NK-92 treated with Interleukin-12 subunit alpha and Interleukin-12 subunit beta, amount 100 ng/mL, for 24 hours (cell line): ENCODE measurements at places on chromosomes 12 and 14.

- DNase-seq, result no peak
These were observed 46.0 kb upstream of the STK38L start for GRCh38 chr12:27198036-27198435.

DNA sequence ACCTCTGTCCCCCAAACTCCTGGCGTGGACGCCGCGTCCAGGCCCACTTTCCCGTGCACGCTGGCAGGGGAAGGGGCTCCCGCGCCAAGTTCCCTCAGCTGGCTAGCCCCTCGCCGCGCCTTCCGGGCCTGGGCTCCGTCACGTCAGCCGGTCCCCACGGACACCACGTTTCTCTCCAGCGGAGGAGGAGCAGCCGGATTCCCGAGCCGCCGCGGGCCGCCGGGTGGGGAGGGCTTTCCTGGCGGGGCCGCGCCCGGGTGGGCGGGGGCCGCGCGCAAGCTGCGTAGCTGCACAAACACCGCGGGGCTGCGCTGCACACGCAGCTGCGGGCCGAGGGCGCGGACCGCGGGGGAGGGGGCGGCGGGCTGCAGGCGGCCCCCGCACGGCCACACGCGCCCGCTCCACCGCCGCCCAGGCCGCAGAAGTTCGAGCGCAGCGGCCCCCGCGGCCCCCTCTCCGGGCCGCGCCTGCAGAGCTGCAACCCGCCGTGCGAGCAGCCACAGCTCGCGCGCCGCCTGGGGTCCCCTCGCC, 45.1 kb upstream of the PNMA1 start:
- DNase-seq, result peak; percentile 39

DNA sequence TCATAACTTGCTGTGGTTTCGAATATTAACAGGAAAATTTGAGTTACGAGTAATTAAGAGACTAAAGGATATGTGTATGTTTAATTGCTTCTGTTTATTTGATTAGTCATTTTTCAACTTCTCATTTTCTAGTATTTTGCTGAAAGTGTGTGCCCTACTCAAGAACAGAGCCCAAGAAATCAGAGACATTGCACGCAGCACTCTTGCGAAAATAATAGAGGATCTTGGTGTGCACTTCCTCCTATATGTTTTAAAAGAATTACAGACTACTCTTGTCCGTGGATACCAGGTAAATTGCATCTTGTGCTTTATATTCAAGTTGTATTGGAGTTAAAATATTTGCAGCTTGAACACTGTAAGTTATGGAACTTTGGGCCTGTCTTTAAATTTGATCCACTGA, 50.8 kb downstream of the ARL1 start:
- DNase-seq, result no peak

DNA sequence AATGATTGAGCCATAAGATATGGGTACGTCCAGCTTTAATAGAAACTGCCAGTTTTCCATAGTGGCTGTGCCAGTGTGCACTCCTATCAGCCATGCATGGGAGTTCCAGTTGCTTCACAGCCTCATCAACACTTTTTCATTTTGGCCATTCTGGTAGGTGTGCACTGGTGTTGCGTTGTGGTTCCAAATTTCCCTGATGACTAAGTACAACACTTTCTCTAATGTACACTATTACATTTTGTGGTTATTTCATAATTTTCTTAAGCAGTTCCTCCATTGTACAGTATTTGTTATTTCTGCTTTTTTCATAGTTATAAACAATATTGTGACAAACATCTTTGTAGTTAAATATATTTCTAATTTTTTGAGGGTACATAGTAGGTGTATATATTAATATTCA, 21.5 kb upstream of the OAS1 start:
- DNase-seq, result no peak

DNA sequence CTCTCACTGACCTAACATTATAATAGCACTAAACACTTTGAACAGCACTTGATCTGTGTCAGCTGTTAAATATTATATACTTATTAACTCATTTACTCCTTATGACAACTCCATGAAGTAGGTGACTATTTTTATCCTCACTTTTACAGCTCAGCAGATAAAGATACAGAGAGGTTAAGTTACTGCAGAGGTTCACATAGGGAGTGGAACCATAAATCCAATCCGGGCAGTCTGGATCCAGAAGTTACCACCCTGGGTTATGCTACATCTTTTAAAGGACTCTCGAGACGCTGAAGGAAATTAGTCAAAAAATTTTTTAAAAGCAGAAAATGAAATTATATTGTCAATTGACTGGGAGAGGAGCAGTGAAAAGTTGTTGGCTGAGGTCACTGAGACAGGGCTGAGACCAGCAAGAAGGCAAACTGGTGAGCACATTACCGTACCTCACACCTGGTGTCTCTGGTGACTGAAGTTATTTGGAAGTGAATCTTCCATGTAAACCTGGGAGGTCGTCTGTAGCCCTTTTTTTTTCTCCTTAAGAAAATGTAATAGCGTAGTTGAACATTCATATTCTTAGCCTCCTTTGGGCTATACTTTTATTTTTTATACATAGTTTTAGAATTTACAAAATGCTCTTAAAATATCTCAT, 1.2 kb upstream of the RIMKLB start:
- DNase-seq, result no peak

DNA sequence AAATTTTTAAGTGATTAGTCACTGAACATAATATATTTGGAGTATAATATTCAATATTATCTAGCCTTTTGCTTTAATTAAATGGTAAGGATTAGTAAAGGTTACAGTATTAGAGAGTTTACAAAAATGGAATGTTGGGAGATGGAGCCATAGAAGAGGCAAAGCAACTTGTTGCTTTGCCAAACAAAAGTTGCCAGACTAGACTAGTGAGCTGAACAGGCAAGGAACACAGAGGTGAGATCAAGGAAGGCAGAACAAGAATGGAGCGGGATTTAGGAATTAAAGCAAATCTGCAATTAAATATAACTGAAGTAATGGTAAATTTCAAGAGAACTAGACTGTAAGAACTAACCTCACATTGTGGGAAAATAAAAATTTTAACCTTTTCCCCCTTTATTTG, 5.1 kb downstream of the ARF6 start:
- no peak for DNase-seq

GRCh38 chr12:29617407-29617803, 119.9 kb upstream of the OVCH1 start:
- no peak for DNase-seq

DNA sequence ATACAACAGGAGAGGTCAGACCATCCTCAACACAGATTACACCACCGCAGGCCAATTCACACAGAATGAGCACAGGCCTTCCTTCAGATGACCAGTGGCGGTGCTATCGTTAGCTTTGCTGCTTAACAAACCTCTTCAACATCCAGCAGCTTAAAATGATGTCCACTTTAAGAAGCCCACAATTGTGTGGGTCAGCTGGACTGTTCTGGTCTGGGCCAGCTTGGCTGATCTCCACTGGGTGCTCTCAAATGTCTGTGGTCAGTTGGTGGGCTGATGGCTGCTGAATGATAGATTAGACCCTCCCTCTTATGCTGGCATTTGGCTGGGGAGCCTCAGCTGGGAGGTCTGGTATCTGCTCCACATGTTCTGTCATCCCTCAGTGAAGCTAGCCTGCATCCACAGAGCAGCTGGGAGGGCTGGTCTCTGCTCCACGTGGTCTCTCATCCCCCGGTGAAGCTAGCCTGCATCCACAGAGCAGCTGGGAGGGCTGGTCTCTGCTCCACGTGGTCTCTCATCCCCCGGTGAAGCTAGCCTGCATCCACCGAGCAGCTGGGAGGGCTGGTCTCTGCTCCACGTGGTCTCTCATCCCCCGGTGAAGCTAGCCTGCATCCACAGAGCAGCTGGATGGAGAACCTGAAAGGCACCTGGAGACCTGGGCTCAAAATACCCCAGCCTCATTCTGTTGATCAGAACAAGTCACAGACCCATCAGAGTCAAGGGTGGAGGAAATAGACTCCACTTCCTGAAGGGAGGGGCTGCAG, 203.6 kb upstream of the DIO3 start:
- no peak for DNase-seq

GRCh38 chr12:122137229-122137628, 36.8 kb downstream of the IL31 start:
- no peak for DNase-seq

DNA sequence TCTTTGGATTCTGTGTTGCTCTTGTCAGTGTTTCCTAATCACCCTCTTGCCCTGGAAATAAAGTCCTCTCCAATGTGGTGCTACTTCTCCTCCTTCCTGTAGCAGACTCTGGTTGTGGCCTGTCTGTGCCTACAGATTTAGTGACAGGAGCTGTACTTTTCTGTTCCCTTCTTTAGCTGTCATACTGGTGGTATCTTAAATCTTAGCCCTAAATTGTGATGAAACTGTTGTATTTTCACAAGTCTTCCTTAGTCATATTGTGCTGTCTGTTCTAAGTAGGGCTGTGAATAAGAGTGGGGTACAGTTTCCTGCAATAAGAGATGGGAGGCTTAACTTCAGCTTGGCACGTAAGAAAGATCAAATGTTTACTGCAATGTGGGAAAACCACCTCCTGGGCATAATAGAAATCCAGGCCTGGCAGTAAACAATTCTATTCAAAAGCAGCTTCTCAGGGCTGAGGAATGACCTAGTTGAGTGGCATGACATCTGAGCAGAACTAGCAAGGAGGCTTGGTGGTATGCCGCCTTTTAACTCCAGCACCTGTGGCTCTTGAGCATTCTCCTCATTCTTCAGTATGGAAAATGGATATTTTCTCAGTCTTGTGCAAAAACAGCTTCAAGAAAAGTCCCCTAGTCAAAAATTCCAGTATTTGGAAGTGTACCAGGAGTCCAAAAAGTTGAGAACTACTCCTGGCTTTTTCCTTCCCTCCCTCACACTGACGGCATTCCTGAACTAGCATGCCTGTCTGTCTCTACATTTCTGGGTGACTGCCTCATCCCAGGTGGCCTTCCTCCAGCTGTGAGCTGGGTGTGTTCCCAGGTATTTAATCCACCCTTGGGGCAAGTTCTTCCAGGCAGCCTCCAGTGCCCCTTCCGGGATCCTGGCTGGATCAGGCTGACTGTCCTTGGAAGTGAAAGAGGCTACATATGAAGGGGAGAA, 19.5 kb downstream of the ANO6 start:
- no peak for DNase-seq

GRCh38 chr14:83883732-83884131, 1646.2 kb upstream of the FLRT2 start:
- DNase-seq, result no peak

GRCh38 chr12:53179687-53180219, 769 bp upstream of the ZNF740 start:
- DNase-seq, result no peak

DNA sequence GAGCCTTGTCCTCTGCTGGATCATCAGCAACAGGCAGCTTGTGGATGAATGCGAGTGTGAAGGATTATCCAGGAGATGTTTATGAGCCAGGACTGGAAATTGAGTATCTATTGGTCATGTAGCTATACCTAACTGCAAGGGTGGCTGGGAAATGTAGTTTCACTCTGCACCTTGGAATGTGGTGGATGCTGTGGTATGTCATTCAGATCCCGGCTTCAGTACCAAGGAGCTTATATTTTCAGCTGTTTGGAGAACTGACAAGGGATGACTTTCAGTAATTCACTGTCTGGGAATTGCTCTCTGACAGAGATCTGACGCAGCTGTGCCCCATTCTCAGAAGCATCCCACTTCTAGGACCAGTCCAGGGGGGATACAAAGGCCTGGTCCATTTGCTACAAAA, 792.3 kb upstream of the NOVA1 start:
- no peak for DNase-seq

GRCh38 chr14:99479906-99480869, at the start of gene SETD3:
Gene SETD3 (minus strand): TSS chr14:99480859. CDS start chr14:99465805, 15,054 bp downstream.
- DNase-seq, result peak; percentile 19
